ENCODE measurements at places on chromosomes 12 and 14.

- DNase-seq, result no peak
These were observed at the start of gene MFAP5 for GRCh38 chr12:8662593-8662992. Gene MFAP5, minus strand, starts transcription at chr12:8662826. Its CDS starts 722 bp downstream, at chr12:8662104.

DNA sequence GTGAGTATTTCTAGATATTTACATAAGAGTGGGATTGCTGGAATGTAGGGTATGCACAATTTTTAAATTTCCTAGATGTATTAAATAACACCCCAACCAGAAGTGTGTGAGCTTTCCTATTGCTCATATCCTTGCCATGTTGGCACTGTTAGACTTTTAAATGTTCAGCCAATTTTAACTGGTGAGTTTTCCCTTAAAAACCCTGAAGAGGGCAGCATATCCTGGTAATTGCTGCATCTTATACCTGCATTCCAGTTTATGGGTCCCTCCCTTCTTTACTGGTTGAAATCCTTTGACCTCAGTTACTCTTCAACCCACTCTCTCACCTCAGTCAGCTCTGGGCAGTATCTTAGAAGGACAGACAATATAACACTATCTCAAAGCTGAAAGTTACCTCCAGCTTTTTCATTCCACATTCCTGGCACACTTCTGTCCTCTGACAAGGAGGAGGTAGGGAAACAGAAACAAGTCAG, 270.6 kb downstream of the PAWR start:
- peak; percentile 64 for DNase-seq

DNA sequence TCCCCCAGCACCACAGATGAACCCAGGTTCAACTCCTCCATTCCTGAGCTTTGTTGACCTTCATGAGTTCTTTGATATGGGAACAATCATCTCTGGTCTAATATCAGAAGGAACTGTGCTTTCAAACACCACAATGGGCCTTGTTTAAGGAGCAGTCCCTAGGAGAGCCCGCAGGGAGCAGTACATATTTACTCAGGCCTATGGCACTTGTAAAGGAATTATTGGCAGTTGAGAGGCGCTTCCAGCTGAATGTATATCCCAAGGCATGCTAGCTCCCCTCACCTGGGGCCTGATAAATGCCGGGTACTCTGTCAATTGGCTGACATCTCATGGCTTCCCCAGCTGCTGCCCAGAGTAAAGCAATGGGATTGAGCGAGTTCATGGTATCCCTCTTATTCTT, 76.2 kb downstream of the ZFP36L1 start:
- DNase-seq, result no peak

- DNase-seq, result no peak
These were observed 53.5 kb downstream of the ETV6 start for GRCh38 chr12:11702959-11703358.

DNA sequence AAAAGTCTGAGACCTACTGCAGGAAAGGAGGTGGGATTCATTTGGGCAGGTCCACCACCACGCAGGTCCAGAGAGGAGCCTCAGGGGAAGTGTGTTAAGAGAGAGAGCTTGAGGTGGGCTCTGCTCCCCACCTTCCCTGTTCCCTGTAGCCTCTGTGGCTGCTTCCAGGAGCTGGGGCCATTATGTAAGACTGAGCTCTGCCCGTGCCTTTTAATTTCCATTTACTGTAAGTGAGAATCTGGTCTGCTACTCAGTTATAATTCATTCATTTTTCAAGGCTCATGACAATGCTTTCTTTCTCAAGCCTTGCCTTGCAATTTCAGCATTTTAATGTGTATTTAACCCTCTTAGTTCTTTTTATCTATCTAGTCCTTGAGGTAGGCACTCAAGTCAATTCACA, 8.3 kb downstream of the SLC4A8 start:
- no peak for DNase-seq

DNA sequence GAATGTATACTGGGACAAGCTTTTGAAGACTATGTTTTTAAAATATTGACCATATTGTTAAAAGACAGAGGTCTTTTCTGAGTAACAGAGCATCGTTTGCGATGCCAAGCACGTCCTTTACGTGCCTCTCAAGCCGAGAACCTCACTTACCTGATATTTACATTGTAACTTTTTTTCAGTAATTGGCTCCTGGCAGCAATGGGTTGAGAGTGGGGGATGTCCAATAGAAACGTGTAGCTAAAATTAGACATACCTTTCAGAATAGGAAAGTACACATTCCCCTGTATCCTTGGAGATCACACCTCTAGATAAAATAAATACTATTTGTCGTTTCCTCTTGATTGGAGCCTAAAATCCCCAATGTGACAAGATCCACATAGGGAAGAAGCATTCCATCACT, 222.2 kb upstream of the RGS6 start:
- DNase-seq, result no peak

- no peak for DNase-seq
These were observed 58.9 kb downstream of the DHRS2 start for GRCh38 chr14:23694949-23695663.

- no peak for DNase-seq
These were observed 219.2 kb upstream of the TBX3 start for GRCh38 chr12:114903083-114903691.

- no peak for DNase-seq
These were observed 4.6 kb downstream of the APPL2 start for GRCh38 chr12:105231396-105231795.

Data from LNCaP clone FGC (cell line).